Activated naive CD4-positive, alpha-beta T cell treated with anti-CD3 and anti-CD28 coated beads, Interleukin-2, amount 50 U/mL, for 72 hours (primary cell): ENCODE measurements at places on chromosomes 3 and 15. TPM values are rescaled to one million over a fixed set of nuclear protein-coding genes. Genes with fewer than 3 reads are reported as not detected.

- no peak for DNase-seq
Observed at GRCh38 chr15:78866803-78867202, 5.9 kb upstream of the MORF4L1 start.

DNA sequence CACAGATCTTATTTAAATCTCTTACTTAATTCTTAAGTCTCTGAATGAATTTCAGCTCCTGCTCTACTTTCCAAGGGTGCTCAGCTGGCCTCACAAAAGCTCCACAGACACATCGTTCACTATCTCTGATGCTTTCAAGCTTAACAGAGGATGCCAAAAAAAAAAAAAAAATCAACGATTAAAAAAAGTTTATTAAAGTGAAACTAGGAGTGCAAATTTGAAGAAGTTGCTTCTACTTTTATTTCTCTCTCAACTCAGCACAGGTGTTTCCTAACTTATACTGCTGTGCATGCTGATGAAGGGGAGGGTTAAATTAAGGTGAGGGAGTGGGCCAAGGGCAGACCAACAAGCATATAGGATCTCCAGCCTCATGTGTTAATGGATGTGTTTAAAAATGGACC lies 157.2 kb downstream of the TIGIT start:
- no peak for DNase-seq

DNA sequence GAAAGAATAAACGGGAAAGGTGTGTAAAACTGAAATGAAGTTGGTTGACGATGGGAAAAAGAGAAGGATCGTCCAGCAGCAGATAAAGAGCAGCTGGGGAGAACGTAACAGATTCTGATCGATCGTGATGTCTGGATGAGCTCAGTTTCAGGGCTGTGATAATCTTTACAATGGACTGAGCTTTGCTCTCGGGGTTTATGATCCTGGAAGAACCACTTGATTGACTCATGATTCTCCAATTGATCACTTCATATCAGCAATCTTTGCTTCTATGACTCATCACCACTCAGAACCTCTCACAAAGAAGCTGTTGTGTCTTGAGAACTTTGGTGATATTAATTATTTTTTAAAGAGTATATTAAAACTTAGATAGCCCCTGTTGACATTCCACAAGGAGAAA lies 690.7 kb downstream of the TUSC7 start:
- DNase-seq, result no peak

DNA sequence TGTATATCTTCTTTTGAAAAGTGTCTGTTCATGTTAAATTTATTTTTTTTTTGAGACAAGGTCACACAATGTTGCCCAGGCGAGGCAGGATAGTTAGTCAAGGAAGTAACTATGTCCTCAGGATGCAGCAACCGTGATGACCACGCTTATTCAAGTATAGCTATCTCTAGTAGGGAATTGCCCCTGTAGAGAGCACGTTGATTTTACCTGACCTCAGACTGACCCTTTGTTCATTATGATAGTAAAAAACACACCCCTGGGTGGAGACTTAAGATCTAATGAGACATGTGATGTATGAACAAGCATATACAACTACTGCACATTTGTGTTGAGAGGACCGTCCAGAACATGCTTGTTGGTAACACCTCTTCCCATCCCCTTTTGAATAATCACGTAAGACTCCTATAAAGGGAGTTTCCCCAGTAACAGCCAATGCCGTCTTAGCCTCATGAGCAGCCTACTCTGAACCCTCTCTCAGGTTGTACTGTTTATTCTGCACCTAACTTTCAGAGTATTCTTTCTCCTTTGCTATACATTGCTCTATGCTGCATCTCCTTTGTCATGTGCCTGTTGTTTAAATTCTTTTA lies 32.9 kb downstream of the ZNF621 start:
- DNase-seq, result no peak

DNA sequence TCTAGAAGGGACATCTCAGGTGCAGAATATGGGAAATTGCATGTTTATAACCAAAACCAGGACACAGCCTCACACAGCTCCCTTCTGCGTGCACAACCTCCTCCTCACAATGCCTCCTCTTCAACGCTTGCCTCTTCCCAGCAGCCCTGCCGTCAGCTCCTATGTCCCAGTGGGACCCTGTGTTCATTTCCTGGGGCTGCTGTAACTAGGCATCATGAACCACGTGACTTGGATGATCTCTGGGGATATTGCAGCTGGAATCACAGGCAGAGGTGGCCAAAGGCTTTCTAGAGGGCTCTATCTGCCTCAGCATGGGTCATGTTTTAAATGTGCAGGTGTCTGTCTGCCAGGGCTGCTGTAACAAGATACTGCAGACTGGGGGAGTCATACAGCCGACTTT lies 375.3 kb downstream of the OCA2 start:
- no peak for DNase-seq

DNA sequence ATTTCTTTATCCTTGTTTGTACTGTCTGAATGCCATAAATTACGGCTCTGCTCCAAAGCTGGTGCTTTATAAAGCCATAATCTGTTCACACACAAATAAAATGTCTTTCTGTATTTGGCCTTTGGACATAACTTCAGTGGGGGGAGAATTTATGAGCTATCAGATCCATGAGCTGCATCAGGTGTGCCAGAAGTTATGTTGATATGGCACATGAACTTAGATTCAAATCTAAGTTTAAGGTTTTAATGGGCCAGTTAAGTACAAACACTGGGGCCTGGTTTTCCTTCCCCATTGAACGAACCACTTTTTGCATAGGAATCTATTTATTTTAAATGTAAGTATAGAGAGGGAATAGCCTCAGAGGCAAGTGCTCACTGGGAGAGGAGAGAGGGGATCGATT lies 239.9 kb downstream of the NFKBIZ start:
- DNase-seq, result no peak

DNA sequence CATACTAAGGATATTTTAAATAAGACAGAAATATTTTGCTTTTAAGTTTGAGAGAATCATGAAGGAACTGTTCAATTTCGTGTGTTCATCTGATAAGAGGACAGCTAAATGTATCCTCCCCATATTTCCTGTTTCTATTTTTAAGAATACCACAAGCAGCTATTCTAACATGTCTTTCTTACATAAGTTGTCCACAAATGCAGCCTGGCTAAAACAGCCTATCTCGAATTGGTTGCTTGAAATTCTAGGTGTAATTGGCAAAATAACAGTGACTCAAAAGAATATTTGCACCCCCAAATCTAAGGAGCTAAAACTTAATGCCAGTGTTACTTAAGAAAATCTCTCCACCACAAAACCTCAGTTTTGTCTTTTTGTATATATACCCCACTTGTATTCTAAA lies 35.0 kb downstream of the BTLA start:
- DNase-seq, result no peak

DNA sequence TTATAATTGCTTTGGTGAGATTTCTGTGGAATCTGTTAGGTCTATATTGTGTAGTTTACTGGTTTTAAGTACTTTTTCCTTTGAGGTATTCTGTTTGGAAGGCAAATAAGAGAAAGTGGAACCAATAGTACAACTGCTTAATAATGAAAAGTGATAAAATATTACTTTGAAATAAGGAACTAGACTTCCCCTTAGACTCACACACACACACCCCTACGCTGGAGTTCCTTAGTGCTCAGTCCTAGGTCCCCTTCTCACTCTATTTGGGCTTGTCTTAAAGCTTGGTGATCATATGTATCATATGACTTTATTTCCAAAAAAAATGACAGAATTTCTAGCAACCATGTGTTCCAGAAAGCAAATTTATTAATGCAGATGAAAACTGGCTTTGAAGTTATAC lies 494.0 kb upstream of the TGFBR2 start:
- no peak for DNase-seq

- no peak for DNase-seq
Observed at GRCh38 chr15:77083381-77084160, 12.7 kb upstream of the TSPAN3 start.

DNA sequence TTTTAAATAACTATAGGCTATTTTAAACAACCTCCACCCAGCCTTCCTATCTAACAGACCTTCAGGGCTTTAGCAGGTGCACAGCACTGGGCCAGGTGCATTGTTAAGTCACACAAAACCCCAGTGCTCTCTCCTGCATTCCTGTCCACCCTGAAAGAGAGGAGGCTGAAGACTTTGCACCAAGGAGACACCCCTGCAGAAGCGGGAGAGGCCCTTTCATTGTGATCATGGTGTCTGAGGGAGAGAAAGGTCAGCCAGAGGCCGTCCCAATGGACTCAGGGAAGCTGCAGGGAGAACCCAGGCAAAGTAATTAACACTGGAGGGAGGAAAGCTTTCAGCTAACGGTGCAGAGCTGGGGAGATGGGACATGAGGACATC lies 5.2 kb downstream of the LRIG1 start:
- DNase-seq, result no peak

DNA sequence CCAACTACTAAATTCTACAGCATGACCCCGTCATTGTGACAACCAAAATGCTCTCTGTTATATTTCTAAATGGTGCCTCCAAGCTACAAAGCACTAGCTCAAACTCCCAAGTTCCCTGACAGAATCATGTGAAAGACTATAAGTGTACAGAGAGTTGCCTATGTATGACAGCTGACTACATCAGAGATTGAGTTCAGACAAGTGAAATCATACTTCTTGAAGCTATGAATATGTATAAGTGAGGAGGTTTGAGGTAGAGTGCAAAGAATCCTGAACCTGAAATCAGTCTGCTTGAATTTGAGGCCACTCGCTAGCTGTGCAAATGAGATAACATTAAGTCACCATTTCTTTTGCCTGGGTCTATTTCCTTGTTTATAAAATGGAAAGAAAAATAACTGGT lies 63.9 kb upstream of the TP63 start:
- no peak for DNase-seq

- no peak for DNase-seq
Observed at GRCh38 chr3:142445816-142446254, 2.0 kb downstream of the XRN1 start.

GRCh38 chr15:25860885-25861866 lies 2.0 kb downstream of the ATP10A start:
- no peak for DNase-seq

DNA sequence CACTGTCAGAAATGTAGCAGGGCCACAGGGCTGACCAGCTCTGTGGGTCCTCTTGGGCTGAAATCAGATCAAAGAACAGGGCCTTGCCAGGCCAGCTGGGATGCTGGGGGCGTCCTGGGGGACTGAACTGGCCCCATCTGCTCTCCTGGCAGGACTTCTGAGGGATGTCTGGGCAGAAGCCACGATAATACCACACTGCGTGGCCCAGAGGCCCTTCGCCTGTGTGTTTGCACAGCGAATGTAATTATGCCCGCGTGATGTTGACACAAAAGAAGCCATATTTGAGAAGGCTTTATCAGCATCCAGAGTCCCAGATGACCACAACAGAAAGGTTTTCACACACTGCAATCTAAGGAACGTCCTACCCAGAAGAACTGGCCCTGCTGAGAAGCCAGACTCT lies 174.0 kb downstream of the RAB11A start:
- no peak for DNase-seq

- no peak for DNase-seq
Observed at GRCh38 chr3:55165278-55165677, 237.4 kb upstream of the LRTM1 start.

DNA sequence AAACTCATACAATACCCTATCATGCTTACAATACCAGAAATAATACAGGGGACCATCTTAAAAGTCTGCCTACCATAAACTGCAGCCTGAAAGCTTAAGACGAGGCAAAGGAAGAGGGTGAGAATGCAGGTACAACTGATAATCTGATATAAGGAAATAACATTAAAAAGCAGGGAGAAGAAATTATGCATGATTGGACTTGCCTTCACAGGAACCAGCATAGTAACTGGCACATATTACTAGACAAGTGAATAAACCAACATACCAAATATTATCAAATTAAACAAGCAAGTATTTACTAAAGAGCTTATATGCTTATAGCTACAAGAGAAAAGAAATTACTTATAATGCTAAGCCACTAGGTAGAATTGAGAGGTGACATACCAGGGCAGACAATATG lies 18.7 kb downstream of the ANKRD28 start:
- DNase-seq, result no peak

The ERICH6 gene
- not detected for total RNA-seq

The EFL1 gene
- 19.6 TPM for total RNA-seq

The ZBTB20 gene
- total RNA-seq, result 10.8 TPM

The ACOX2 gene
- not detected for total RNA-seq

The PRSS50 gene
- total RNA-seq, result not detected

The GADL1 gene
- not detected for total RNA-seq

The GP9 gene
- not detected for total RNA-seq

The IL17RD gene
- total RNA-seq, result not detected

The HEG1 gene
- 13.9 TPM for total RNA-seq

The OSBPL10 gene
- 32.6 TPM for total RNA-seq

The DLG1 gene
- total RNA-seq, result 119 TPM

The GOLGA8S gene
- 0.25 TPM for total RNA-seq
